ENCODE measurements at places on chromosomes 1 and 21.

DNA sequence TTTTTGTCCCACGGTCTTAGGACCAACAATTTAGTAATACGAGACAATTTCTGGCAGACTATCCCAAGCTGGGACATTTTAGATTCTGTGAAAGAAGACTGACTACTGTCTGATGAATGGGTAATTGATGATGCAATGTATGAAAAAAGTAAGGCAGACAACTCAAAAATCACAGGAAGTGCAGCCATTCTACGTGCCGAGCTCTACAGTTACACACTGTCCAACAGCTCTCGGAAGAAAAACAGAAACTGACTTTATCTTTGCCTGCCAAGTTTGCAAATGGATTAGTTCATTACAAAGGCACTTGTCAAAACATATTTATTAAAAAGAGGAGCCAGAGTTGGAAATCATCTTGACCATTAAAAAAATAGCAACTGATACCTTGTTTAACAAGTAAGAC, 31.3 kb downstream of the ZBTB8B start:
- no peak for DNase-seq

DNA sequence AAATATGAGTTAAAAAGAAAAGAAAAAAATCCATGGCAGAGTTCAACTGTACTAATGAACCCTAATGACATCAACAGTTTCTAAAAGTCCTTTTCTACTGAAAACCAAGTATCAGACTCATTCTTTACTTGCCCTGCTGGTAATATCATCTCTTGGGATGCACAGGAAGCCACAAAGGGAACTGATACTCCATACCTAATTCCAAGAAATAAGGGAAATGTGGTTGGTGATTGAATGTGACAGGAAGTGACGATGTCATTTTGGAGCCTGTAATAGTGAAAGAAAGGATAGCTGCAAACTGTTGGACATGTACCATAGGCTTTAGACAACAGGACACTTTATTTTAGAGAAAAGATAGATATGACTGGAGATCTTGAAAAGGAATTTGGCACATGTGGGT, 98.7 kb upstream of the VAV3 start:
- no peak for DNase-seq

DNA sequence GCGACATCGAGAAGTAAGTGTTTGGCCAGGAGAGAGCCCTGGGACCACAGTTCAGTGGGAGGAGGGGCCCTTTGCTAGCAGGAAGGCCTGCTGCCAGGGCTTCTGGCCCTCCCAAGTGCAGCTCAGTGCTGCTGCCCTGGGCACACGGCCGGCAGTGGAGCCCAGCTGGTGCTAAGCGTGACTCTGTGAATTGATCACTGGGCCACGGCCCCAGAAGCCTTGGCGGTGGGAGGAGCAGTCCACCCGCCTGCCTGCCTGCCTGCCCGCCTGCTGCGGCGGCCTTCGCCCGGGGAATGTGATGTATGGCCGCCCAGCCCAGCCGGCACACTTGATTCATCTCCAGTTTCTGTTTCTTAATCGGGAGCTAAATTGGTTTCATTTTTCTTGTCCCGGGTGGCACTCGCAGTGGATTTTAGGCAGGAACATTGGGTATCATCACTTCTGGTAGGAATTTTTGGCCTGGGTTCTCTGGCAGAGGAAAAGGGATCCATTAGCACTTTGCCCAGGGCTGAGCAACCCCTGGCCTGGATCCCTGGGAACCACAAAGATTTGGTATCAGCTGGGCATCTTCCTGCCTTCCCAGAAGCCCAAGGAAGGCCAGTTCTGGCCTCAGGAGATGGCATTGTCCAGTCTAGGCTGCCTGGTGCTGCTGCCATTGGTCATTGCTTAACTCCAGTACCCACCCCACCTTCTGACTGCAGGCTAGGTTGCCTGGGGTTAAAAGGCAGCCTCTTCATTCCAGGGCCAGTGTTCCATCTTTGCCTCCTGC, 28.6 kb downstream of the TMEM53 start:
- DNase-seq: no peak

- no peak for DNase-seq
These were observed 344.2 kb downstream of the VAV3 start for GRCh38 chr1:107620753-107621152.

DNA sequence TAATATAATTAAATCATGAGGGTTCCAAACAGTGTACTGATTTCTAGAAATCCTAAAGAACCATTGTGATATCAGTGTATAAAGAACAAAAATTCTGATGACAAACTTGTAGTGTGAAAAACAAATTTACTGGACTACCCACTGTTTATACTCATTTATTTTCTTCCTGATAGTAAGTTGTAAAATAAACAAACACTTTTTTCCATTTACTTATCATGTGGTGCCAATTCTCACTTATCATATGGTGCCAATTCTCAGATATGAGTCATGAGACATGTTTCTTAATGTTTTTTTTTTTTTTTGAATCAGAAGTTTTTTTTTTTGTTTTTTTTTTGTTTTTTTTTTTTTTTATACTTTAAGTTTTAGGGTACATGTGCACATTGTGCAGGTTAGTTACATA, 137.7 kb downstream of the LEPR start:
- no peak for DNase-seq

GRCh38 chr1:91440847-91441246, 36.2 kb upstream of the HFM1 start:
- DNase-seq: no peak

GRCh38 chr1:198295225-198295624, 138.4 kb downstream of the NEK7 start:
- DNase-seq: no peak

- peak; percentile 90 for DNase-seq
These were observed at the start of gene ZBTB37 for GRCh38 chr1:173868266-173869020. Gene ZBTB37 (plus strand): TSS chr1:173868380. CDS start chr1:173870226, 1,846 bp downstream.

GRCh38 chr1:31421371-31422040, 8.5 kb downstream of the SERINC2 start:
- DNase-seq: no peak

DNA sequence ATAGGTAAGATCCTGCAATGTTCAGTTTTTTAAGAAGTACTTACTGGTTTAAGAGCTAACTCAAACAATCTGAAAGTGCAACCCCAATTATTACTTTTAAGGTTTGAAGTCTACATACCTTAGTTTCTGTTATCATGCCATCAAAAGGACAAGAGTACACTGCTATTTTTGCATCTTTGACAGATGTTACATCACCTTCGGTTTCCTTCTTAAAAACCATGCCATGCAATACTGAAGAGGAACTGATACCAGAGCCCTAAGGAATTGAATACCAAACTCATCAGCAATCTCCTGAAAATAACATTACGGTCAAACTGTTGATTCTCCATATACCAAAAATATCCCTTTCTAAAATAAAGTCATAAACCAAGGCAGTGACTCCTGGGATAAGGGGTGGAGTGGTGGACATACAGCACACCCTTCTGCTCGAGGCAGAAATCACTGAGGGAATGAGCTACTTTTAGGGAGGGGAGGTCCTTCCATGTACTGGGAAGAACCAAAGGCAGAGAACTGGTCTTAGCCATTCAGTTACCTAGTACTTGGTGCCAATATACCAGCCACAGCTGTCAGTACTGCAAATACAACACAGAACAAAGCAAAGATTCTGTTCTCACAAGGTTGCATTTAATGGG, 8.5 kb downstream of the CCT8 start:
- DNase-seq: no peak

- no peak for DNase-seq
These were observed 181.6 kb upstream of the CACYBP start for GRCh38 chr1:174818014-174818616.

- DNase-seq: no peak
These were observed 117.5 kb upstream of the GRIK3 start for GRCh38 chr1:37151789-37152188.

- no peak for DNase-seq
These were observed 29.0 kb downstream of the PTAFR start for GRCh38 chr1:28147264-28148094.

DNA sequence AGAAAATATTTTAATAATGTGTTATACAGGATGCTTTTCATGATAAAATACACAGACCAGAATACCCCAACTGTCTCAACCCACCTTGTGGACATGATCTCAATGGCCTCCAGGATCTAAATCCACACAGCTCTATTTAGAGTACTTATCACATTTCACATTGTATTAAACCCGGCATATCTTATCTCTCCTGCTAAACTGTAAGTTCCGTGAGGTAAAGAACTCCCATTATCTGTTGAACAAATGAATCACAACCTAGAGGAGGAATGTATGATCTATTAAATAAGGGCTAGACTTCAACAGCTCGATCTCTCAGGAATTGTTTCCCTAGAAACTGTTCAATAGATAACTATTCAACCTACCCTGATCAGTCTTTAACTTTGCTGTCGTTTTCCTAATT, 6.9 kb downstream of the ETV3 start:
- no peak for DNase-seq

- DNase-seq: no peak
These were observed 489.7 kb downstream of the NPHP4 start for GRCh38 chr1:5502311-5503194.

GRCh38 chr1:60589916-60590315, 492.4 kb upstream of the NFIA start:
- no peak for DNase-seq

GRCh38 chr1:32138965-32139364, 31.1 kb downstream of the KPNA6 start:
- DNase-seq: no peak

- no peak for DNase-seq
These were observed 51.5 kb downstream of the MIGA1 start for GRCh38 chr1:77830946-77831345.

DNA sequence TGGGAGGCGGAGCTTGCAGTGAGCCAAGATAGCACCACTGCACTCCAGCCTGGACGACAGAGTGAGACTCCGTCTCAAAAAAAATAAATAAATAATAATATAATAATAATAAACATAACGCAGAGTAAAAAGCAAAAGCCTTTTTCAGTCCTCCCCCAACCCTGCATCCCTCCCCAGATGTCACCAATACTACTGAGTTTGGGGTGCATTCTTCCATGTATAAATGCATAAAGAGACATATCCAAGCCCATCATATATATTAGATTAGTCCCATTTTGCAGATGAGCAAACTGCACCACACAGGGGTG, 930 bp upstream of the ADAMTSL4 start:
- DNase-seq: no peak

DNA sequence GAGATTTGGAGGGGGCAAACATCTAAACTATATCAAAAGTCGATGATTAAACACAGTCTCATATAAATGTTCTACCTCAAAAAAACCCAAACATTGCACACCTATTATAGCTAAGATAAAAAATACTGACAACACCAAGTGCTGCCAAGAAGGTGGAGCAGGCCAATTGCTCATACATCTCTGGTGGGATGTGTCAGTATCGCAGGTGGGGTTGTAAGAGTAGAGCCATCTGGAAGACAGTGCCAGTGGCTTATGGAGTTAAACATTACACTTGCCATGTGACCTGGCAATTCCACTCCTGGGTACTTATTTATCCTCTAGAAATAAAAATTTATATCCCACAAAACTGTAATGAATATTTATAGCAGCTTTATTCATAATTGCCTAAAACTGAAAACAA, 213.4 kb downstream of the DISC1 start:
- no peak for DNase-seq

GRCh38 chr1:109041621-109042468, at the start of gene WDR47:
Gene WDR47 (minus strand): TSS chr1:109042102. CDS start chr1:109023512, 18,590 bp downstream.
- DNase-seq: peak; percentile 97

All from CD4-positive, alpha-beta T cell treated with Interferon gamma for 1 hour (primary cell).